CD4-positive, alpha-beta T cell treated with Interleukin-6 for 4 hours (primary cell): ENCODE measurements at places on chromosomes 6 and 20.

GRCh38 chr6:36766399-36766945 lies 68.8 kb downstream of the RAB44 start:
- no peak for DNase-seq

GRCh38 chr6:149142924-149143429 lies 174.5 kb upstream of the TAB2 start:
- DNase-seq = no peak

DNA sequence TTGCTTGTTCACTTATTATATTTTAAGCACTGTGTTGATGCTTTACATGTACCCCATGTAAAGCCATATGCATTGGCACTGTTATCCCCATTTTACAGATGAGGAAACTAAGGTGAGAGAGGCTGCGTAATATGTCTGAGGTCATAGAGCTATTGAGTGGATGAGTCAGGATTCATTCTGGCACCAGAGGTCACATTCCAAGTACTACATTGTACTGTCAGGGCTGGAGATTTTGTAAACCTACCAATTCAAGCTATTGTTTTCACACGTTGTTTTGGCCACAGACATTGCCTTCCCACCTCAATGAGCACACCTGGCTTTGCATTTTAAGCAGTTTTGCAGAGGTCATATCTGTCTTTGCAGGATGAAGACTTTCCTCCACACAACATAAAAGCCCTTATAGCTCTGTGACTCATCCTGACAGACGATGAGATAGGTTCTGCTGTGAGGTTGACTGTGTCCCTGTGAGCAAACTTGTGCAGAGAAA lies 33.2 kb downstream of the ANKS1A start:
- no peak for DNase-seq

DNA sequence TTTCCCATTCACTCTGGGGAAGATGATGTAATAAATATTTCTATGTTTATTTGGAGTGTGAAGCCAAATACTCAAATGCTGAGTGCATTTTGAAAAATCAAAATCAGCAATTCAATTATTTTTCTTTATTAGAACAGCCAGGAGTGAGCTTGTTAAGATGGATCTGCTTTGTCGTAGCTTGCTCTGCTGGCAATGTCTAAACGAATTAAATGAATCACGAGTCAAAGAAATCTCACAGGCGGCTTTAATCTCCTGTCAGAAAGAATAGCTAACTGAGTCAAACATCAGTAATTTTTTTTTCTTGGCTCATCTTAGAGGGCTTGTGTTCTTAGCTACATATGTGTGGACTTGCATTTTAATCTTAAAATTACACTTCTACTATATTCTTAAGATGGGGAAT lies 100.2 kb upstream of the HMGN3 start:
- DNase-seq = no peak

DNA sequence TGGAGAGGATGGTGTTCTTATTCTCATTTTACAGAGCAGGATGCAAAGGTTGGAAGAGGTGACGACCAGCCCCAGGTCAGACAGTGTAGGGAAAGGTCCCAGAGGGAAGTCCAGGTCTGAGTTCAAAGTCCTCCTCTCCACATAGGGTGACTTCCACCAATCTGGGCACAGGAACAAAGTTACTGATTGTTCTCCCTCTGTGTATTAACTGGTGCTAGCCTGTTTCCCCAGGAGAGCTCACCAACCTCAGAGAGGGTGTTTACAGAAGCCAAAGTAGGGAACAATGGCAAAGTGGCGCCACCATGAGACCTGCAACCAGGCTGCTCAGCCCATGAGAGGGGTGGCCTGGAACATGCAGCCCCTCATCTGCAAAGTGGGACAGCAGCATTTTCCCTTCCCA lies 16.8 kb upstream of the SIRPB1 start:
- no peak for DNase-seq

- no peak for DNase-seq
These were observed 29.6 kb downstream of the GCNT2 start for GRCh38 chr6:10550764-10551163.

GRCh38 chr6:166952121-166952520 lies 4.2 kb downstream of the RNASET2 start:
- DNase-seq = no peak

DNA sequence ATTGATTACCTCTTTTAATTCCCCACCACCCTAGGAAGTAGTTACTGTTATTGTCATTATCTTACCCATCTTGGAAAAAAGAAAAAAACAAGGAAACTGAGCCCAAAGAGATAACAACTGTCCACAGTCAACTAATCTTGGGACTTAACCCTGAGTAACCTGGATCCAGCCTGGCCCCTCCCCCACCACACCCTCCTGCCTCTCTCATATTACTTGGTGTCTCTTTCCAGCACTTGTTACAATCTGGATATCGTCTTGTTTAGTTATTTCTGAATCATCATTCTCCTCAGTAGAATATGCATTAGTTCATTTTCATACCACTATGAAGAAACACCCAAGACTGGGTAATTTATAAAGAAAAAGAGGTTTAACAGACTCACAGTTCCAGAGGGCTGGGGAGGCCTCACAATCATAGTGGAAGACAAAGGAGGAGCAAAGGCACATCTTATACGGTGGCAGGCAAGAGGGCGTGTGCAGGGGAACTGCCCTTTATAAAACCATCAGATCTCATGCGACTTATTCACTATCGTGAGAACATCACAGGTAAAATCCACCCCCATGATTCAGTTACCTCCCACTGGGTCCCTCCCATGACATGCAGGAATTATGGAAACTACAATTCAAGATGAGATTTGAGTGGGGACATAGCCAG lies 60.3 kb downstream of the LY86 start:
- no peak for DNase-seq

DNA sequence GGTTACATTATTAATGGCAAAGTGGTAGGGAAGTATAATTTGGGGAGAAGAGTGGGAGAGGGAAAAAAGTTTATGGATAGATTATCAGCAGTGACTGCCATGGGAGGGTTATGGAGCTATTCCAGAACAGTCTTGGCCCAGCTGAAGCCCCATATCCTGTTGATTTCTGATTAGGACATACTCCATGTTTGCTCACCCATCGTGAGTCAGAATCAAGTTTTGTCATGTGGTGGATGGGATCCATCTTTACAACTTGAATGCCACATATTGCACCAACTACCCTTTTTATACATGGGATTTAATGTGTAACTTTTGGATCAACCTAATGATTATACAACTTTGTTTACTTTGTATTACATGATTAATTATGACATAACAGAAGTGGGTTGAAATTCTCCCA lies 217.0 kb downstream of the HAO1 start:
- DNase-seq = no peak

GRCh38 chr20:38810926-38811630 lies 5.6 kb downstream of the PPP1R16B start:
- DNase-seq = no peak

DNA sequence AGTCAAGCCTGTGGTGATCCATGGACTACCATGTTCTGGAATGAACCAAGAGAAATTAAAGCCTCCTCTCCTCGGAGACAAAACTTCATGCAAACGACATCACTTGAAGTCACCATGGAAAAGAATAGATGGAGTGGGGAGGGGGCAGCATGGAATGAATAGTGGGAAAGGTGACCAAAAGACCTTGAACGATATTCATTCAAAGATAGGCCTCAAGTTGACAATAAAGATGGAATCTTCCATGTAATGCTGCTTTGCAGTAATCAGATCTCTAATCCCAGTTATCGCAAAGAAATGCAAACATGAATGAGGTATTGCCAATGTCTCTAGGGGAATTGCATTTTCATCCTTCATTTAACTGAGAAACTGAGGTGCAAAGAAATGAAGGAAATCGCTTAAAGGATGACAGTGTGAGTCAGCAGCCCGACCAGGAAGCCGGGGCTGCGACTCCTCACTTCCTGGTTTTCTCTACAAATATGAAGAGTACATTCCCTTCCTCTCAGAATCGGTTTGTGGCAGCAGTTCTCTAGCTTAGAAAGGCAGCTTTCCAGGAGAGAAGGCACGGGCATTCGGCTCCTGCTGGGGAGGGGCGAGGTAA lies 65.6 kb upstream of the RREB1 start:
- DNase-seq = peak; percentile 17

DNA sequence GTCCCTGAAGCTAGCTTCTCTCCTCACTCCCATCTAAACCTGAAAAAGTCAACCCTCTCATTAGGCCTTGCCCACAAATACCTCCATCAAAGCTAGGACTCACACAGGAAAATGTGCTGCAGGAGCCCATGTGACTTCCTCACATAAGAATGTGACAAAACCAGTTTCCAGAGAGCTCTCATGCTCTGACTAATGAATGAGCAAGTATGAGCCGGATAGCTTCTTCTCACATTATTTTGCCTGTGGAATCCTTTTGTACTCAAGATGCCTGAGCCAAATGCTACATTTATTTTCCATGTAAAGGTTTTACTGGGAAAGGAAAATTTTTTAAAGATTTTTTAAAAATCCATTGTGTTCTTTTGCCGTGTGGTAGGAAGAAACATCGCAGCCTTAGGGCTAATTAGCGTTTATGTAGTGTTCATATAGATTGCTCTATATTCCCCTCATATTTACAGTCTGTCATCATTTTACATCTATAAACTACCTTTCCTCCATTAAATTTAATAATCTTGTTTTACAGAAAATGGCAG lies 68.6 kb upstream of the CCN6 start:
- peak; percentile 61 for DNase-seq

DNA sequence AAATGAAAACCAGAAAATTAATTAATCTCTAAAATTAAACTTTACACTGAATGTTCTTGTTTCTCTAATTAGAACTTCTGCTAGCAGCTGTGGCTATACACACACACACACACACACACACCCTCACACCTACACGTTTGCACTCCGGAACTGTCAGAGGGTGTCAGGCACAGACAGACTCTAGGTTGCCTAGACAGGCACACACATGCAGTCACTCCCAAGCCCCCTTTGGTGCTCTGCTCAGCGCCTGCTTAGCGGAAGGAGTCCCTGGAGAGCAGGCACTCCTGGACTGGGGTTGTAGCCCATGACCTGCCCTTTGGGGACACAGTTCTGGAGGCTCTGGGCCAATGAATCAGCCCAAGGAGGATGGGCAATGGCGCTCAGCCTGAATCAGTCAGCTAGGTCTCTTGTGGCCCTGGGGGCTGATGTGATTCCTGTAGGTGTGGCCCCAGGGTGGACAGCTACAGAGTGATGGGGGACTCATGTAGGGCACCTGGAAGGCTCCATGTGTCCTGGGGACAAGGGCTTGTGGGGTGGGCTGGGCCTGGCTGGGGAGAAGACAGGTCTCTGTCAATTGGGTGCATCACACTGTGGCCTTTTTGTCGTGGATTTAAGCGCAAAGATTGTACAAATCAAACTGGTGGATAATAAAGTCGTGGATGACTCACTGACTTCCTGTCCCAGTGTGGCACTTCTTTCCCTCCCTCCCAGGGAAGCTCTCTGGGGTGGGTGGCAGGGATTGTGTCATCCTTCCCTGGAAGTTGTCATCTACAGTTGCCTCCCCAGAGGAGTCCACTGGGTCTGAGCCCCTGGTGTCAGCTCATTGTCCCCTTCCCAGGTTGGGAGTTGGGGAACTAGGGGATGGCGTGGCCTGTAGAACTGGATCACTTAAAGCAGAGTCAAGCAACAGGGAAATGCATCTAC lies 8.8 kb downstream of the TMEM151B start:
- no peak for DNase-seq

DNA sequence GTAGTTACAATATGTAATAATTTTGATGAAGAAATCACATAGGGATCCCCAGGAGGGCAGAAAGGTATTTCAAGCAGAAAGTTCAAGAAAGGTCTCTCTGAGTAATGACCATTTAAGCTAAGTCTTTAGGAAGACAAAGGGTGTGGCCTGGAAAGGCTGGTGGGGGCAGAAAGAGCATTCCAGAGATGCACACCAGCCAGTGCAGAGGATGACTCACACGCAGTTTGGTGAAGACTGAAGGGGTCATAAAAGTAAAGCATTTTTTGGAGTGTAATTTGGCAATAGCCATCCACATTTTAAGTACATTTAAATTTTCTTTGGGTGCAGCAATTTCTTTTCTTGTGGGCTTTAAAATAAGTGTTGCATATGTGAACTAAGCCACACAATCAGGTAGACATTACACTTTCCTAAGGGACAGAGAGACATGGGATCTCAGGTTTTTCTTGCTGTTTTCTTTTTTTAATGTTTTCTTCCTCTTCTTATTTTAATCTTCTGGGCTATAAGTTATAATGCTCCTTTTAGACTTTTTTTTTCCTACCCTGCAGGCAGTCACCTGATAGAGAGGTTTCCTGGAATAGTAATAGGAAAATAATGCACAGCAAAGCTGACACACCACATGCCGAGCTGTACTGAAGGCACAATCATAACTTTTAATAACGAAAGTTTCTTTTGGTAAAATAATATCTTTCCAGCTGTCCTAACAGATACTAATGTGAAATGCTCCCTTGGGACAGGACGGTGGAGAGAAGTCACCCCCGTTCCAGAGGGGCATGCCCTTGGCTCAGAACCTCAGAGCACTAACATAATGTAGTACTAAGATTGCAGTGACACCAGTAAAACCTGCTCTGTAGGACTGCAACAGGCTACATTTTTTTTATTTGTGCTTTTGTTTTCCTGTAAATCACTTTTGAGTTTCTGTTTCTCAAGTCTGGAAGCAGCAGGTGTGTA lies 49.6 kb upstream of the PTPRK start:
- no peak for DNase-seq

DNA sequence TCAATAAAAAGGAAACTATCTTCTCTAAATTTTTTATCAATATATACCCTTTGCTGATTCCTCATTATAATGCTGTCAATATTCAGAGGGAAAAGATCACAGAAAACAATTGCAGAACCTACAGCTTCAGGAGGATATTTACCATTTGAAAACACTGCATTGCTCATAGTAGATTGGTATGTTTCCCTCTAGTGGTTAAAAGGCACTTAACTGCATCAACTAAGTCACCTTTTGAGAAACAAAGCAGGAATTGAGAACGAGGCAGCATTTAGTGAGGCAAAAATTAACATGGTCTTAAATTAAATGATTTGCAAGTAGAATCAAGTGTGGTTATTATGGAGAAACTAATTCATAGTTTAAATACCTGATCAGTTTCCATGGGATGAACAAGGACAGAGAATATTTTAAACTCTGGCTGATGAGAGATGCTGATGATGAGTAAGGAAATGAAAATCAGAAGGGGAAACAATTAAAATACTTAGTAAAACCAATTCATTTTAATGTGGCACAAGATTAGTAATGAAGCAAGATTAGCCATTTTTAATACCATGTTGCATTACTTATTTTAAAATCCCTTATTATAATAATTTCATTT lies 642.1 kb downstream of the EPHA7 start:
- DNase-seq = no peak
